Thoracic aorta (tissue), 2 donors: ENCODE measurements at places on chromosomes 3 and 15.

DNA sequence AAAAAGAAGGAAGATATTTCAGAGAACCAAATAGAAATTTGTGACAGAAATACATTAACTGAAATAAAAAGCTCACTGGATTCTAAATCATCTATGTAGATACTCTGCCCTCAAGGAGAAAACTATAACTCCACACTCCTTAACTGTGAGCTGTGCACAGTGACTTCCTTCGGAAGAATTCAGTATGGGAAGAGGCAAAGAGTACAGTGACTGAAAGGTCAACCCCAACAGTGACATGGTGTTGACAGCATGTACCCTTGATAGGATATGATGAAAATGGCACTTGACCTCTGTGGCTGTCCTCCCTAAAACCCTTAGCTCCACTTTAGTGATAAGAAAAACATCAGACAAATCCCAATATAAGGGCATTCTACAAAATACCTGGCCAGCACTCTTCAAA is 165.5 kb downstream of the ATP10A start:
- H3K4me3 ChIP-seq: no peak overlapping the region
- no peaks in the 10 kb centered on the region for H3K27me3 ChIP-seq
- DNase-seq: no peak
- H3K27ac ChIP-seq: no peak overlapping the region
- H3K4me1 ChIP-seq: peaks cover 25% of the 10 kb centered on the region

DNA sequence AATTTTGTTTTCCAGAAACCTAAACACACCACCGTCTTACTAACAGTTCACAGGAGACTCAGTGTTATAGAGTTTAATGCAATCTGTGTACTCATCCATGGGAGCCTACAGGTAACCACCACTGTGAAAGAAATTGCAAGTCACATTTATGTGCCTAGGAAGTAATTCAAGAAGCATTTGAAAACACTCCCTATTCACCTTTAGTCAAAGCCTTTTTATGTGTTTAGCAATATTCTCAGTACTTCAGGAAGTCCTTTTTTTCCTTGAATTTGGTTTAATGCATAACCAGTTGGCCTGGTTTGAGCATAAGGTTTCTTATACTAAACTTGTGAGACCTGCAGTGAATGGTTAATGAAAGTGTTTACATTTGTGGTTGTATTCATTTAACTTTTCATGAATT is 346.1 kb downstream of the CHST2 start:
- no peak for DNase-seq
- H3K4me3 ChIP-seq: no peak overlapping the region
- H3K4me1 ChIP-seq: no peaks in the 10 kb centered on the region
- peaks cover 6% of the 10 kb centered on the region for H3K36me3 ChIP-seq
- no peak overlapping the region for H3K27ac ChIP-seq

DNA sequence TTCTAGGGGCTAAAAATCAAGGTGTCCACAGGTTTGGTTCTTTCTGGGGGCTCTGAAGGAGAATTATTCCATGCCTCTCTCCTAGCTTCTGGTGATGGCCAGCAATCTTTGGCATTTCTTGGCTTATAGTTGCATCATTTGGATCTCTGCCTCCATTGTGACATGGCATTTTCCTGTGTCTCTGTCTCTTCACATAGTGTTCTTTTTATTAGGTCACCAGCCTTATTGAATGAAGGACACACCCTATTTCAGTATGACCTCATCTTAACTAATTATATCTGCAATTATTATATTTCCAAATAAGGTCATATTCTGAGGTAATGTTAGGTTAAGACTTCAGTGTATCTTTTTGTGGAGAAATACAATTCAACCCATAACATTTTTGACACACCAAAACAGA is 3.2 kb upstream of the GBE1 start:
- no peaks in the 10 kb centered on the region for H3K4me1 ChIP-seq
- H3K27ac ChIP-seq: no peak overlapping the region
- no peak for DNase-seq
- no peaks in the 10 kb centered on the region for H3K36me3 ChIP-seq
- no peaks in the 10 kb centered on the region for H3K27me3 ChIP-seq

- H3K4me3 ChIP-seq: no peak overlapping the region
- H3K27me3 ChIP-seq: no peaks in the 10 kb centered on the region
- no peak for DNase-seq
- no peaks in the 10 kb centered on the region for H3K4me1 ChIP-seq
- no peak overlapping the region for H3K27ac ChIP-seq
Measured at GRCh38 chr3:10345911-10346310, 25.0 kb upstream of the SEC13 start.

- no peak for DNase-seq
- H3K27ac ChIP-seq: peak overlapping the region; percentile 86
- peaks cover 26% of the 10 kb centered on the region for H3K4me1 ChIP-seq
- H3K36me3 ChIP-seq: peaks cover 65% of the 10 kb centered on the region
- no peak overlapping the region for H3K4me3 ChIP-seq
Measured at GRCh38 chr3:123651449-123652341, 66.8 kb upstream of the HACD2 start.
